Body of pancreas (tissue), 4 donors: ENCODE measurements at places on chromosomes 11 and 22.

DNA sequence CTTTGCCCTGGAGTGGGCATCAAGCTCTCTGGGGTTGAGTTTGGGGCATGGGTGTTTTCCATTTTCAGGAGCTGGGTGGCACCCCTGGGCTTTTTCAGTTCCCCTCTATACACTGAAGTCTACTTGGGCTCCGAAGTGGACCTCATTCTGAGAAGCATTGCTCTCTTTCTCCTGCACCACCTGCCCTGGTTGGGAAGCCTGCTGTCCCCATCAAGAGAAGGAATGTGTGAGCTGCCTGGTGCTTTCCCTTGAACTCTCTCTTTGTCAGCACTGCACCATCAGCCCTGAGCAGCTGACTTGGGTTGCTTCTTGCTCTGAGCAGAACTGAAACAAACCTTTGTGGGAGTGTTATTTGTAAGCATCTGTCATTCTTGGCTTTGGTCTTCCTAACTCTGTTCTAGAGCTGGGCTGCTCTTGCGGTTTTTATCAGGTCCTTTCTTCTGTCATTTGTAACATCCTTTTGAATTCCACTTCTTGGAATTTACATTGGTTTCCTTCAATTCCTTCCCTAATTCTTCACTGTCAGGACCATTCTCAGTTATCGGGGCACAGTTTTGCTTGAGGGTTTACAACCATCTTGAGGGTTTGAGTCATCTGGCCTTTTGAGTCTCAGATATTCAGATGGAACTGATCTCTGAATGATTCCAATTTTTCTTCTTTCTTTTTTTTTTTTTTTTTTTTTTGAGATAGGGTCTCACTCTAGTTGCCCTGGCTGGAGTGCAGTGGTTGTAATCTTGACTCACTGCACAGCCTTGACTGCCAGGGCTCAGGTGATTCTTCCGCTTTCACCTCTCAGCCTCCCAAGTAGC lies 20.5 kb downstream of the UBE2L3 start:
- DNase-seq: no peak

GRCh38 chr11:35615921-35616900 lies 2.0 kb upstream of the FJX1 start:
- DNase-seq: no peak

DNA sequence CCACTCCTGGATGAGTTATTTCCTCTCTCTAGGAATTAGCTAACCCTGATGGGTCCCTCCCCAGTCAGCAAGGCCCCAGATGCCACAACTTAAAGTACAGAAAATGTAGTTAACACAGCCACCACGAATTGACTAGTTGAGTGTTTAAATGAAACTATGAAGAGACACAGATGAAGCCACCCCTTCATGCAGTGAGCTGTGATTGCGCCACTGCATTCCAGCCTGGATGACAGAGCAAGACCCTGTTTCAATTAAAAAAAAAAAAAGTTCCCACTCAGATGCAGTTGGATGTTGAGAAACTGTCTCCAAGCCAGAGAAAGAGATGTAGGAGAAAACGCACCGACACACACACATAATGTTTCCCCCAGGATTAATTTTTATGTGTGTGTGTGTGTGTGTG lies 53.3 kb downstream of the SCN3B start:
- DNase-seq: no peak

GRCh38 chr22:46320716-46321386 lies 14.7 kb upstream of the TRMU start:
- no peak for DNase-seq

GRCh38 chr11:14422052-14422813 lies 63.2 kb upstream of the RRAS2 start:
- peak; percentile 62 for DNase-seq

DNA sequence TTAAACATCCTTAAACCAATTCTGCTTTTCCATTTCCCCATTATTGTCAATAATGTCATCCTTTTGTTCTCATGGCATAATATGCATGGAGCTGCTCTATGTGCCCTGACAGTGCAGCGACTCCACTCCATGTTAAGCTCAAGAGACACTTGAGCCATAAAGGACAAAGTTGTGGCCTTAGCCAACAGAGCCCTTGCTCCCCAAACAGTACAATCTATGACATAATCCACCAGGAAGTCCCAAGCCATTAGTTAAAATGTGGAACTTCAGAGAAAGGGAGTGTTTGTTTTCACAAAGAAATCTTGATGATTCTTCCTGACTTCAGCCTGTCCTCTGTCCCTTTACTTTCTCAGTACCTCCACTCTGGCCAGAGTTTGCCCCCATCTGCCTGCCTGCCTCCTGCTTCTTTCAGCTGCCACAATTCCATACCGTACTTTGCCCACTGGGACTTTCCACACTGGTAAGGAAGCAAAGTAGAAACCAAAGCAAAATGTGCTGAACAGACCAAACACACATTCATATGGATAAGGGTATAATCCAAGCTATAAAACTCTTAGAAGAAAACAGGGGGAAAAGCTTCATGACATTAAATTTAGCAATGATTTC lies 46.3 kb upstream of the ZC3H12C start:
- DNase-seq: no peak

- no peak for DNase-seq
These were observed 1.7 kb upstream of the LRRC74B start for GRCh38 chr22:21043860-21044535.

- peak; percentile 5 for DNase-seq
These were observed 7.1 kb downstream of the TSKU start for GRCh38 chr11:76790251-76790650.

- no peak for DNase-seq
These were observed 427.4 kb upstream of the CADM1 start for GRCh38 chr11:115931548-115932083.

DNA sequence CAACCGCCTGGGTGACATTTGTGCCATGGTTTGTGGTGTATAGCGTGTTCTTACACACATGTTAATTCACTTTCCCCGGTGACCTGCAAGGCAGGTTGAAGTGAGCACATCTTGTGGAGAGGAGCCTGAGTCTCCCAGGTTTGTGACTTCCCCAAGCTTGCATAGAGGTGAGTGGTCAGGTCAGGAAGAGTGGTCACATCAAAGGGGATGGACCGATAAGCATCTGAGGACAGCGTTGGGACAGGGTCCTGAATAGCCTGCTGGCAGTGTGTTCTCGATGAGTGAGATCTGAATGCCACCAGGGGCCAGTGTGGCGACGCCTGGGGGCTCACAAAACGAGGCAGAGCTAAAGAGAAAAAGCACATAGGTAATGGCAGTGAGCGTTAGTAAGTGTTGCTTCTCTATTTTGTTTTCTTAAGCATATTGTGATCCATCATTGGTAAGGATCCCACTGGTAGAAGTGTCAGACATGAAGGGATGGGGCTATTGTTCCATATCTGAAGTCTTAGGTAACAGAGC lies 154.6 kb downstream of the GRIK4 start:
- no peak for DNase-seq

DNA sequence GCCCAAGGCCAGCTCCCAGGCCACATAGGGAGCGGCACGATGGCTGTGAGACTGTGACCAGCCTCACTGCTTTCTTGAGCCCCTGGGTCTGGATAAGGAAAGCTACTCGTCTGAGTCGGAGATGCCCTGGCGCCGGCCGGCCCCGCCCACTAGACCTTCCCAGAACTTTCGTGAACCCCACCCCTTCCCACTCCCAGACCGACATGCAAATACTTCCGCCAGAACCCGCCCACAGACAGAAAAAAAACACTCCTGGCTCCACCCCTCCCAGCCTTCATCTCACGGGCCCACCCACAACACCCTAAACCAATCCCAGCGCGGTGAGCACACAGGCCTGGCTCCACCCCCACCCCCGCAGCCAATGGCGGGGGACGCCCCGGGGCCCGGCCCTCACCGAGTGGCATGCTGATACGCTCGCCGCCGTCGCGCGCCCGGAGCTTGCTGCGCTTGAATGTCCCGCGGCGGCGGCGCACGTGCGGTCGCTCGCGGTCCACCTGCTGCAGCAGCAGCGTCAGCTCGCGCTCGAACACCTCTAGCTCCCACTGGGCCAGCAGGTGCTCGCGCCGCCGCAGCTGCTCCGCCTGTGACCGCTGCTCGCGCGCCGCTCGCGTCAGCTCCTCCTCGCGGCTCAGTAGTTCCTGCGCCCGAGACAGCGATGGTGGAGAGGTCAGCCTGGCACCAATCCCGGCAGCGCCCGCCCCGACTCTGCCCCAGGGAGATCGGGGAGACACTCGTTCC lies 7.0 kb downstream of the MAP3K11 start:
- DNase-seq: peak; percentile 82

DNA sequence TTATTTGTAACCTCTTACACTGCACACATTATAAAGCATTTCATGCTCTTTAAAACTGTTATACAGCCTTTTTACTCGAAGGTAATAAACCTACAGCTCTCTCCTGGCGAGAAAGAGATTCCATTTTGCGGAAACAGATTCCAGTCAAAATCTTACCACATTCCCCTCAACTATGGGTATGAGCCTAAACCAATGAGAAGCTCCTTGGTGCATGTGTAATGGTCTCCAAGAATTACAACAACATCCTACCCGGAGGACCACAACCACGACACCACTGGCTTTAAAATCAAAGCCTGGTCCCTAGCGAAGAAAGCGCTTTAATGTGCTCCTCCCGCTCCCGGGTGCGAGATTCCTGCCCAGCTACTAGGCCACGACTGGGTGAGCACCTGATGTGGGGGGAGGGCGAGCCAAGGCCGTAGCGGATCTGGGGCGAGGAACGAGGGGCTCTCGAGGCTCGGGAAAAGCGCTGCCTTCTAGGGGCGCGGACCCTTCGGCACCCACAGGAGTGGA lies 821 bp downstream of the CELF1 start:
- DNase-seq: no peak

GRCh38 chr22:25216230-25216629 lies 3.2 kb upstream of the CRYBB2 start:
- no peak for DNase-seq

GRCh38 chr11:131734871-131735270 lies 364.5 kb downstream of the NTM start:
- no peak for DNase-seq

GRCh38 chr11:63874511-63874910 lies 35.6 kb downstream of the MARK2 start:
- DNase-seq: peak; percentile 59

DNA sequence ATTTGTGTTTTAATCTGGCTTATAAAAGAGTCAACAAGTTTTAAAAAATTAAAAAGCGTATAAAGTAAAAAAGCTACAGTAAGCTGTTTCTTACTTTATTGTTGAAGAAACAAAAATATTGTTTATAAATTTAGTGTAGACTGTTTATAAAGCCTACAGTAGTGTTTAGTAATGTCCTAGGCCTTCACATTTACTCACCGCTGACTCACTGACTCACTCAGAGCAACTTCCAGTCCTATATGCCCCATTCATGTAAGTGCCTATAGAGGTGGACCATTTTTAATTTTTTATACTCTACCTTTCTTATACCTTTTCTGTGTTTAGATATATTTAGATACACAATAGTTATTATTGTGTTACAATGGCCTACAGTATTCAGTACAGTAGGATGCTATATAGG lies 12.2 kb downstream of the MPPED2 start:
- DNase-seq: no peak

DNA sequence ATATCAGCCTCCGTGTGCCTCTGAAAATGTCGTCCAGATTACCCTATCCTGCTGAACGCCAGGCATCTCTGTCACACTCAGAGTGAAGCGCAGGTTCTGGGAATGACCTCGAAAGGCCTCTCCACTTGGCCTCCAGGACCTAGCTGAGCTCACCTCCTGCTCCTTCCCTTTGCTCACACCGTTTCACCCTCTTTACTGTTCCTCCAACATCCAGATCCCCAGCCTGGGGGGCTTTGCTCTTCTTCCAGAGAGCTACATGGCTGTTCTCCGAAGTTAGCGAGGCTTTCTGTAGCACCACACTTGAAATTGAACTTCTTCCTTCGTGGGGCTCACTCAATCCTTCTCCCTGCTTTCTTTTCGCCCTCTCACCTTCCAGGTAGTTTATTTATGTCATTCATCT lies 27.9 kb downstream of the GLB1L2 start:
- DNase-seq: no peak

- DNase-seq: no peak
These were observed 29.3 kb upstream of the CABP7 start for GRCh38 chr22:29690476-29690875.

GRCh38 chr22:26838471-26838825 lies 181.1 kb downstream of the MIAT start:
- no peak for DNase-seq

- DNase-seq: no peak
These were observed 9.6 kb downstream of the OR52N2 start for GRCh38 chr11:5818245-5818886.
